Smooth muscle cell of the coronary artery (primary cell): ENCODE measurements at places on chromosomes 4 and X. TPM values are rescaled to one million over a fixed set of nuclear protein-coding genes. Genes with fewer than 3 reads are reported as not detected.

The CD40LG gene
- not detected in 2 replicates for total RNA-seq

The HSFX2 gene
- 0.30 TPM in 1 of 2 replicates, not detected in the other for total RNA-seq

The GAB3 gene
- 1.3 and 2.2 TPM in 2 replicates for total RNA-seq

The RAB9B gene
- total RNA-seq: 0.94 and 1.5 TPM in 2 replicates

The TLL1 gene
- total RNA-seq: 0.08 and 0.12 TPM in 2 replicates

The CHIC1 gene
- 5.1 and 17.2 TPM in 2 replicates for total RNA-seq

The MAGEA10 gene
- not detected in 2 replicates for total RNA-seq
